GM10248 (cell line): ENCODE measurements at places on chromosomes 16 and 17.
A peak's percentile ranks its signal among the peaks of the same experiment; 100 is the strongest.

GRCh38 chr17:13421581-13422130 is 180.1 kb downstream of the HS3ST3A1 start:
- no peak for DNase-seq

GRCh38 chr16:29824589-29825144 is 4.4 kb downstream of the MVP start:
- DNase-seq, result no peak

- no peak for DNase-seq
Observed at GRCh38 chr17:71464241-71464640, 656.6 kb upstream of the SOX9 start.

DNA sequence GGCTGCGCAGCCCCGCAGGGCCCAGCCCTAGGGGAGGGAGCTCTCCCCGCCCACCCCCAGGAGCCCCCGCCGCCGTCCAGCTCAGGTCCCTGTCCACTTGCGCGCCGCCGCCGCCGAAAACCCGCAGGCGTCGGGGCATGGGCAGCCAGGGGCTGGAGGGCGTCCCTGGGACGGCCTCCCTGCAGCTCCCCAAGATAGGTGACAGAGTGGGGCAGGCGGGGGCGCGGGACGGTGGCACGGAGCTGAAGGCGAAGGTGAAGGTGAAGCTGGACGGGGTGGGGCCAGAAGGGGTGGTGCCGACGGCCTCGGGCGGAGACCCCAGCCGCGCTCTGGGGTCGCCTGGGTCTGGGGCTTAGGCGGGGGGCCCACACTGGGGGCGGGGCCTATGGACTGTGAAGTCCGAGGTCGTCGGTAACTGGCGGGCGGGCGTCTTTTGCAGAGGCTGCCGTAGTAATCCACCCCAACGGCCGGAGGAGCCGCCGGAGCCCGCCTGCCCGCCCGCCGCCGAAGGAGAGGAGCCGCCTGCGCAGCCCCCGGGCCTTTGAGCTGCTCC is 27.2 kb downstream of the SREBF1 start:
- DNase-seq, result no peak

DNA sequence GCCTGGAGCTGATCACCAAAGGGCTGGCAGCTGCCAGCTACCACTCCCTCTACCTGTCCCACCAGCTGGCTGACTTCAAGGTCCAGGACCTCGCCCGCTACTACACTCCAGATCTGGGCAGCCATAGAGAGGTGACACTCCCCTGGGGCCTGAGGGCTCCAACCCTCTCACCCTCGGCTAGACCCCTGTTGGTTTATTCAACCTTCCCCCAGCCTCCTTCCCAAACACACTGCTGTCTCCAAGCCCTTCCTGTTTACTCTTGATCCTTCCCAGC is 18.0 kb downstream of the ALOX12B start:
- DNase-seq, result no peak

DNA sequence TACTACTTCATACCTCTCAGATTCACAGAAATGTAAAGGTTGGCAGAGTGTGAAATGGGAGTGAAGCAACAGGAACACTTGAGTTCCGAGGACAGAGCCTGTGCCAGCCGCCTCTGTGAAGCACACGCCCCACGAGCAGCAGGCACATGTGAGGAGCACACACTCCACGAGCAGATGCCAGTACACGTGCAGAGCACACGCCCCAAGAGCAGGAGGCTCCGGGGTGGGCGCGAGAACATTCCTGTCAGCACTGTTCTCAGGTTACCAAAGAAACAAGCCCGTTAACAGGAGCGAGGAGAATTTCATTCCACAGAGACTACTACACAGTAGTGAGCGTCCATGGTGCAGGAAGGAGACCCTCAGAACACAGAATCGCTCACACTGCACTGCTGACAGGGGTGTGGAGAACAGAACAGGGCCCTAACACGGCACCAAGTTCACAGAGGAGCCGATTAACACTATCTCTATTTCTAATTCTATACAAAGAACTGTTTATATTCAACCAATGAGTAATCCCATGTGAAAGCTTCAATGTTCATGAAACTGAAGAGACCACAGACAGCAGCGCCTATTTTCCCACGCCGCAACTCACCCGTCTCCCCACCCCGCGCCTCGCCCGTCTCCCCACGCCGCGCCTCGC is 40.1 kb downstream of the KLHDC4 start:
- DNase-seq, result no peak

GRCh38 chr16:81937305-81938038 is 73.8 kb downstream of the SDR42E1 start:
- DNase-seq, result no peak

DNA sequence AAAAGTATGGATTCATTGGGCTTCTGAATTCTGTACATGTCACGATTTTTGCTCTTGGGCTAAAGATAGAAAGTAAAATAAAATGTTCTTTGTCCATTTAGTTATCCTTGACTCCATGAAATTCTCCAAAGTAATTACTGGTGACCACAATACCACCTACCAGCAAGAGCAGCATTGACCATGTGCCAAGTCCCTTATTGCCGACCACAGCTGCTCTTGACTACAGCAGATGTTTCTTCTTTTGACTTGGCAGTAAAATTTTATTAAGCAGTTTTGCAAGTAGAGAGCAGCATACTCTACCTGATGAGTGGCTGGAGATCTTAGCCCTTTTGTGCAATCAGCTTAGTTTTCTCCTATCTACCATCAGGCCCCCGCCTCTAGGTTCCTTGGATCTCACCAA is 152.2 kb upstream of the TBX2 start:
- no peak for DNase-seq

DNA sequence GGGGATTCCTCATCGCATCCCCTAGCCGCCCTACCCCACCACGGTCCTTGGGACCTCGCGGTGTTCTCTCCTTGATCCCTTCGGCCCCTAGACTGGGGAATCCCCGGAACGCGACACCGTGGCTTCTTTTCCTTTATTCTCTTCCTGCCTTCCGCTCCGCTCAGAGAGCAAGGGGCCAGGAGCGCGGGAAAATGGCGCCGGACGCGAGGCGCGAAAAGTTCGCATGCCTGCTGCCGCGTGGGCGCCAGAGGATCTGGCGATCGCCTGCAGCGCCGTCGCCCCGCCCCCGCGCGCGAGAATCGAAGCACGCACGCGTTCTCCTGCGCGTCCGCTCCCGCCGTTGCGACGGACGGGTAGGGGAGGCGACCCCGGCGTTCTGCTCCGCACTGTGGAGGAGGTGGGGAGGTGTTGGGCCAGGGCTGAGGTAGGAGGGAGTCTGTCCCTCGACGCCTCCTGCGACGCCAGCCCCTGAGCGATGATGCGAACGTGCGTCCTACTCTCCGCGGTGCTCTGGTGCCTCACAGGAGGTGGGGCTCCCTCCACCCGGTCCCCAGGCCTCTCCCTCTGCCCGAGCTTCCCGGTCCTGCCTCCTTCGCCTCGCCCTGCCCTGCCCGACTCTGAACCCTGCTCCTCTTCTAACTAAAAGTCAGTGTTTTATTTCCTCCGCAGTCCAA is at the start of gene ZPBP2:
Gene ZPBP2 (plus strand): TSS at position 323 of the 674 bp plus-strand sequence. CDS start 153 bp downstream, at position 476.
- DNase-seq, result peak; percentile 46

DNA sequence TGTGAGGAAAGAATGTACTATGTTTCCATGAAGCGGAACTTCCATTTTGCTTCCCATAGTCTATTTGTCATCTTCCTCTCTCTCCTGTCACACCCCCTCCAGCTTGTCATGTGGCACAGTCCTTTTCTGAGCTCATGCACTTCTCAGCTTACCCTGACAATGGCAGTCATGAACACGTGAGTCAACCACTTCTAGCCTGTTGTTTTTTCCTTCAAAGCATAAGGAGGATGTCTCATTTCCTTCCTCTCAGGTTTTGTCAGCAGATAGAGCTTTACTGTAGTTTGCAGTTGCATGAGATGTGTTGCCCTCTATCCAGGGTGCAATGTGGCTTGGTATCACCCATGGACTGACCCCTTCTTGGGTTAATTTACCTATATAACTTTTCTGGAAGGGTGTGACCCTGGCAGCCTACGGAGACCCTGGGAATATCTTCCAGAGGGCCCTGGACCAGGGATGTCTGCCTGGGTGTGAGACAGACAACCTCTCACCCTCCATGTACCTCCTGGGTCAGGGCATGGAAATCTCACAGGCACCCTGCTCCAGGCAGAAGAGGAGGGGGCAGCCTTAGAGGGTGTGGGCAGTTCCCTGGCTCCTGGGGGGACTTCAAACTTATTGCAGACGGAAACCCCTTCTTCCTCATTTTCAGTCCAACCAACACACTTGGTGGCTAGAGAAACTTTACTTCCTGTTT is 4.0 kb upstream of the ZNF267 start:
- DNase-seq, result peak; percentile 39

DNA sequence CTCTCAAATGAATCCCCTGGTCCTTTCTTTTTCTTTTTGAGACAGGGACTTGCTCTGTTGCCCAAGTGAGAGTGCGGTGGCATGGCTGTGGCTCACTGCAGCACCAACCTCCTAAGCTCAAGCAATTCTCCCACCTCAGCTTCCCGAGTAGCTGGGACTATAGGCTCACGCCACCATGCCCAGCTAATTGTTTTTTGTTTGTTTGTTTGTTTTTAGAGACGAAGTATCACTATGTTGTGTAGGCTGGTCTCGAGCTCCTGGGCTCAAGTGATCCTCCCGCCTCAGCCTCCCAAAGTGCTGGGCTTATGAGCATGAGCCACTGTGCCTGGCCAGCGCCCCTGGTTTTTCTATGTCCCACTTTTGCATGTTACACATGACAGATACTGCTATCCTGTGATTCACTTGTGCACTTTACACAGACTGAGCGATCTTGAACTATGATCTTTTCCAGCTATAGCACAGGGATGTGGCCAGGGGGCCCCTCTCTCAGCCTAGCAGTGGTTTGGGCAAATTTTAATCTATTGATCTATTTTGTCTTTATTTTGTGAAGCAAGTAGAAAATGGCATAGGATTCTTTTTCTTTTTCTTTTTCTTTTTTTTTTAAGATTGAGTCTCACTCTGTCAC is 31.3 kb upstream of the MLKL start:
- no peak for DNase-seq

DNA sequence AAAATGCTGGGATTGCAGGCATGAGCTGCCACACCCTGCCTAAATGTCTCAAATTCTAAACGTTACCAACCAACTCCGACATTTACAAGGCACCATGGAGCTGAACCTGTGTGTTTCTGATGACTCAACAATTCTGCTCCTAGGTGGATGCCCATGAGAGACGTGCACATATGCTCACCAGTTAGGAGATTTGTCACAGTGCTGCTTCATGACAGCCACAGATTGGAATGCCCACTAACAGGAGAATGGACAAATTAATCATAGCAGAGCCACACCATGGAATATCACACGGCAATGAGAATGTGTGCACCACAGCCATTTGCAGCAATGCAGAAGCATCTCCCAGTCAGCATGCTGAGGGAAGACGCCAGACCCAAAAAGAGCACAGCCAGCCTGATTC is 8.0 kb upstream of the KCNG4 start:
- no peak for DNase-seq

GRCh38 chr16:84048871-84049270 is 6.3 kb upstream of the SLC38A8 start:
- DNase-seq, result no peak

DNA sequence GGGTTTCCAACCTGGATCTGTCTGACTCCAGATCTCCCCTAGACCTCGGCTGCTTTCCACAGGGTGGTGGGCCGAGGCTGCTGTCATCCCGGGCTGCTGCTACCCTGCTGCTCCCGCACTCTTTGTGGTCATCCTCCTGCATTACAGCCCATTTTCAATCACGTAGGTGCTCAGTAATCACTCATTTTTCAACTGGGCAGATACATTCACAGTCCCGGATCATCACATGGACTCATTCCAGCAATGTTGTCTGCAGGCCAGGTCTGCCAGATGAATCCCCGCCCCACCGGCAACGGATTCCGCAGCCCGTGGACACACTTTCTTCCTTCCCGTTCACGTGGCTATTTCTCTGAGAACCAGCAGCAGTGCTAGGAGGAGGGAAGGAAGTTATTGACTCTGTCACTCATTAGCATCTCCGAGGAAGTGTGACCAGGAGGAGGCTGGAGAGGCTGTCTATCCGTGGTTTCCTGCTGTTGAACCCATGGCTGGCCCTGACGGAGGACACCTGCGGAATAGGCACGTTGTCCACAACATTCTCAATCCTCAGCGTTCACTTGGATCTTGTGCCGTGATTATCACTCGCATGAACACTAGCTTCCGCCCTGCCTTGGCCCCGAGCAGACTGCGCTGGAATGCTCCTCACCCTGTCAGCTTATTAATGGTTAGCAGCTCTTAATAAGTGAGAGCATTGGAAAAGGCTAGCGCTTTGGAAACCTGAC is 14.7 kb upstream of the ZCCHC14 start:
- no peak for DNase-seq

DNA sequence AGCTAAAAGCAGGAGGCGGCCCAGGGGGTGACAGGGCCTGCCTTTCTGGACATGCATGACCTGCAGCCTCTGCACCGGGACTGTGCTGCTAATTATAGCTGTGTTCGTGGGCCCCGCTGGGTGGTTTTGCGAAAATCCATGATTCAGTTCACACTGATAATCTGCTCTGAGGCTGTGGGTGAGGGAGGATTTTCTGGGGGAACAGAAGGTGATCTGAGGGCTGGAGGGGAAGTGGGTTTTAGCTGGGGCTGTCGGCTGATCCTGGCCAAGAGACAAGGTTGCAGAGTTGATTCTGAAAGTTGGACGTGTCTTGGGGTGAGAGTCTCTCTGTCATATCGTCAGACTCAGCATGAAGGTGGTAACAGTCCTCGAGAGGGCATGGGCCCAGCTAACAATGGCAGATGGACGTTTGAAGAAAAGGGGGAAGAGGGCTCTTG is 187.5 kb upstream of the ZNF469 start:
- peak; percentile 20 for DNase-seq

GRCh38 chr16:28513484-28514181 is 7.0 kb upstream of the IL27 start:
- no peak for DNase-seq

GRCh38 chr17:13806092-13806491 is 204.4 kb upstream of the HS3ST3A1 start:
- DNase-seq, result no peak

- DNase-seq, result no peak
Observed at GRCh38 chr17:67442787-67443624, 65.9 kb downstream of the PITPNC1 start.

GRCh38 chr17:83052241-83052564 is 27.2 kb upstream of the METRNL start:
- no peak for DNase-seq

GRCh38 chr16:10253409-10253808 is 71.2 kb upstream of the GRIN2A start:
- no peak for DNase-seq

- no peak for DNase-seq
Observed at GRCh38 chr17:51133365-51133764, 12.7 kb upstream of the SPAG9 start.

DNA sequence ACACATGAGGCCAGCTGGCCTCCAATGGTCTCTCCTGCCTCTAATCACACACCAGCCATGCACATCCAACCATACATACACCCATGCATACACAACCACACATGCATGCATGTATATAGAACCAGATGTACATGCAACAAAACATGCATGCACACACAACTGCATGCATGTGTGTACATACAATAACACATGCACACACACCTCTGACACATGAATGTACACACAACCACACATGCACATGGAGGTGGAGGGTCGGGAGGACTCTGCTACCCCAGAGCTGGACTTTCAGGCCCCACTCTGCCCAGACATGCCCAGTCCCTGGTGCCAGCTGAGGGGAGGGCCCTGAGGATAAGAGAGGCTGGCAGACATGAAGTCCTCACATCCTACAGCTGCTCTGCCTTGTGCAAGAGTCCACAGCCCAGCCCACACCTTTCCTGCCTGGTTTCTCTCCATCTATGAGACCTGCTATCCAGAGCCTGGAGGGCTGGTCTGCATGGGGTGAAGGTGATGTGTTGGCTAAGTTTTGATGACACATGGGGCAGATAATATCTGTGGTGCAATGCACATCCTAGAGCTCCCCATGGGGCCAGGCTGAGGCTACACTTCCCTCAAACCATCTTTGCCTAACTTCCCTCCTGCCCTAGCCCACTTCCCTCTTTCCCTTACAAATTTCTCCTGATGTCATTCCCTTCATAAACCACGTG is 50.9 kb upstream of the SDK2 start:
- no peak for DNase-seq
